ENCODE measurements at places on chromosomes 4 and X.

DNA sequence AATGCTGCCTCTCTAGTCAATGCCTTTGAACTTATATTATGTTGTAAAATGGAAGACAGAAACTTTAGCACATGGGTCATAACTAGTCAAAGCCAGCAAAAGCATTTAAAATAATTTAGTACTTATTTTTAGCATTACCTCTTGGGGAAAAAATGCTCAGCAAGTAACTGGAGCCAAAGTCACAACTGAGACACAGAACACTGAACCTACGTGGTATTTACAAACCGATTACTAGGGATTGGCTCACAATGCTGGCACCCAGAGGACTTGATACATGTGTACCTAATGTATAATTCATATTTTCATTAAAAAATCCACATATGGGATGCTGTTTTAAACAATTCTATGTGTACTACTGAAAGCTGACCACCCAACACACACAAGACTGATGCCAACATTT lies 38.4 kb downstream of the PHKA2 start:
- no peak for DNase-seq

- DNase-seq, result no peak
Observed at GRCh38 chr4:38907696-38908270, 40.2 kb downstream of the FAM114A1 start.

- DNase-seq, result no peak
Observed at GRCh38 chrX:129646566-129647417, 8.0 kb downstream of the APLN start.

DNA sequence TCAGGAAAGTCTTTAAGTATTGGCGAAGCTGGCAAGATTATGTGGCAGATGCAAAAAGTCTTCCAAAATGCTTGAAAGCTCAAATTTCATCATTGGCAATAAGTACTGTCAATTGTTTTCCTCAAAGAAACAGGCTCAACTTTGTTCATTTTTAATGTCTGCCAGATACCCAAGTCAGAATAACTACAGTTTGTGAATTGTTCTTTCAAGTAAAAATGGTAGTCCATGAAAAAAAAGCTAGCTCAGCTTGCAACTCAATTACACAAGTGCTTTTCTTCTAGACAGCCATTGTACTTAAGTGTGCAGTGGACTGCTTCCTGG lies 70.5 kb downstream of the AFF1 start:
- DNase-seq, result no peak

GRCh38 chrX:40912576-40912975 lies 172.7 kb upstream of the USP9X start:
- no peak for DNase-seq

- DNase-seq, result no peak
Observed at GRCh38 chr4:163474027-163474426, 473 bp upstream of the TKTL2 start.

- DNase-seq, result no peak
Observed at GRCh38 chr4:94583914-94584641, 132.3 kb downstream of the PDLIM5 start.

- no peak for DNase-seq
Observed at GRCh38 chr4:186643501-186644310, 80.0 kb downstream of the FAT1 start.

- DNase-seq, result no peak
Observed at GRCh38 chrX:27918799-27919198, 62.5 kb downstream of the DCAF8L1 start.

- no peak for DNase-seq
Observed at GRCh38 chr4:1234309-1234695, 14.6 kb downstream of the CTBP1 start.

DNA sequence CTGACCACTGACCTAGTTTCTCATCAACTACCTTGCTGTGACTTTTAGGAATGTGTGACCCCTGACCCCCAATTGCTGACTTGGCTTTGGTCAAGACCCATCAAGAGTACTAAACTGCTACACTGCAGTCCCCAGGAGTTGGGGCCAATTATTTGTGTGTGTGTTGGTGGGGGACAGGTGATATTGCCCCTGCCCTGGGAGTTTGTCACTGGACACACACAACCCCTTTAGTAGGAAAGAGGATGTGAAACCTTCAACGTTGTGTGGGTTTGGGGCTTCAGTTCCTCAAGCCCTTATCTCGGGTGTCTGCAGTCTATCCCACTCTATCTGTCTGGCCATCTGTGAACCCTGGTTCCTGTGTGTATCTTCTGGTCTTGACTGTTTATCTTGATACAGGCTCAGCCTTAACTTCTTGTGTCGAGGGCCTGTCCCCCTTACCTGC lies 6.5 kb downstream of the SASH3 start:
- DNase-seq, result no peak

- no peak for DNase-seq
Observed at GRCh38 chr4:147730333-147730732, 1.6 kb upstream of the ARHGAP10 start.

DNA sequence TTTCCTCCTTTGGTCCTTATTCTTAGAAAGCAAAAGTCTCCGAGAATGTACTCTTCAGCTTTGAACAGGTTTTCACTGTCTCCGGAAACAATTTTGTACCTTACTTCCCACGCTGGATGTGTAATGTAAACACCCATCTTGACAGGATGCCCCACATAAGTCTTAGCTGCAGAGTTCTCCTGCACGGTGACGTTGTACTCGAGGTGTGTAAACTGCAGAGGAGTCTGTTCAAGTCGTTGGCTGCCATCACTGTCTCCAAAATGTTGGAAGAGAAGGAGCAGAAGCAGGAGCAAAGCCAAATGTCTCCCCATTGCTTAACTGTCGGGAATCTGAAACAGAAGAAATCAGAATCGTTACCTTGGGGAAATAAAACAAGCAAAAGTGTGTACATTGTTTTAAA lies 14.1 kb downstream of the FAT1 start:
- no peak for DNase-seq

DNA sequence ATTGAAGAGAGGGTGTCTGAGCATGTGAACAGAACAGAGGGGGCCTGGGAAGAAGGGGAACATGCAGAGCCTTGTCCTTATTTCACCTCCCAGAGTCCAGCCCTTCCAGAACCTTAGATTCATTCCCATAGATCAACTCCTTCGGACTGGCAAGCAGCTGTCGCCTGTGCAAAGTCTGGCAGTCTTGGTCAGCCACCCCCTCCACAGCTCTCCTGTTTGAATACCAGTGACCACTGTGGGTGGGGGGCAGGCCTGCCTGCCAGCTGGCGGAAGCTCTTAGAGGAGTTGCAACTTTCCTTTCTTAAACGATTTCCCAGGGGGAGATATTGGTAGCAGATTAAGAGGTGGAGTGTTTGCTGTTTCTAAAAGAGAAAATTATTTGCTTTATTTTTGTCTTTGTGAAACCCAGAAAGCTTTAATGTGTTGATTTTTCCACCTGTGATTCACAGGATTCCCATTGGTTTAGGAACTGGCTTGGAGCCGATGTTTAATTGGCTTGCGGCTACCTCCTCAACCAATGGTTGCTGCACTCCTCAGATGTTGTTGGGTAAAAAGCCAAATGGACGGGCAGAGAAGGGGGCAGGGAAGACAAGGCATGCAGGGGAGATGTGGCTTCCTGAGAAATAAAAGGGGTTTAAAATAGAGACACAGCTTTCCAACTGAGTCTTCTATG lies 62.2 kb upstream of the PRPS1 start:
- no peak for DNase-seq

- DNase-seq, result no peak
Observed at GRCh38 chrX:1212532-1212931, at the start of gene CRLF2. TSS of gene CRLF2 (minus strand) at chrX:1212649. CDS start at chrX:1212634, 15 bp downstream.

- DNase-seq, result no peak
Observed at GRCh38 chr4:163344147-163345125, 744 bp downstream of the NPY5R start.

DNA sequence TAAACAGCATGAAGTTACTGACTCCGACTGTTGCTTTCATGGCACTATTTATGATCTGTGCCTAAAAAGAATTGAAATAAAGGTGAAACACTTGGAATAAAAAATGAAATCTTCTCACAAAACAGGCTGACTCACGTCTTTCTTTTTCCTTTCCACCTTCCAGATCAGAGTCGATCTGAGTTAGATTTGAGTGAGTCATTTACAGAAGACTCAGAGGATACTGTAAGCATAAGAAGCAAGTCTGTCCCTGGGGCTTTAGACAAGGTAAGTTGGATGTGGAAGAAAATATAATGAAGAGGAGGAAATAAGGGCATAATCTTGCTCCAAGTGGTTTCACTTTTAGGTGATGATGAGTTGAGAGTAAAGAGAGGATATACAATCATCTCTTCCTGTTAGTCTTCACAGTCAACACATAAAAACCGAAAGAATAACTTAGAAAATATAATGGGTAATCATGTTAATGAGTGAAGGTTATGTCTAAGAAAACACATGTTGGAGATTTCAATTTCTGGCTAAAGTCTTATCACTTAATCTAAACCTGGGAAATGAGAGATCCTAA lies 89.7 kb downstream of the SYTL5 start:
- DNase-seq, result no peak

DNA sequence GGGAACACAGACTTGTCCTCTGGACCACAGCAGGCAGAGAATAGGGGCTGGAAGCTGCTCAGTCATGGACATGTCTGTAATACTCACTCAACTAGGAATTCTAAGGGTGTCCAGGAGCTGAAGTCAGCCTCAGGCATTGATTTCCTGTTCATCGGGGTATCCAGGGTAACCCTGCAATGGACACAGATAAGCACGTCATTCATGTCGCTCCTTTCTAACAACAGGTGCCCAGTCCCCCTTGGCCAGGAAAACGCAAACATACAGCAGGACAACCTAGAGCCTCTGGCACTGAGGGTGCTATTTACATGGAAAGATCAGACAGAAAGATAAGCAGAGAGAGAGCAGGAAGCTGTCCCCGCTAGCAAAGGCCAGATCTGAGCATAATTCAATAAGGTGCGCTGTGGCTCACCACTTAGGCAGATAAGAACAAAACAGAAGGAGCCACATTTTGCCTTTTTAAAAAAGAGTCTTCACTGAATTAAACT lies 21.3 kb downstream of the QDPR start:
- DNase-seq, result no peak

DNA sequence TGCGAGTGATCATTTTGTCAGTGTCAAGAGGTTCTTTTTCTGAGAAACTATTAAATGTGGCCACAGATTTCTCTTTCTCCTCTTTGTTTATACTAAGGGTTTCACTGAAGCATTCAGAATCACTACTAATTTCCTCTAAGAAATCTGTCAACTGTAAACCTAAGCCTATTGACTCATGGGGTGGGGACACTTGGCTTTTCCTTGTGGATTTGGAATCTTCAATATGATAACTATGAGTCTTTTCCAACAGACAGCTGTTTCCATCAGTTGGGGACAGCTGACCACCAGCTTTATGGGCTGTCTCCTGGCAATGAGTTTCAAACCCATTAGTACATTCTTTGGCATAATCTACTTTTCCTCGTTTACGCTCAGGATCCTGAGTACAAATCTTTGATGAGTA lies 13.8 kb downstream of the PGRMC1 start:
- DNase-seq, result no peak

DNA sequence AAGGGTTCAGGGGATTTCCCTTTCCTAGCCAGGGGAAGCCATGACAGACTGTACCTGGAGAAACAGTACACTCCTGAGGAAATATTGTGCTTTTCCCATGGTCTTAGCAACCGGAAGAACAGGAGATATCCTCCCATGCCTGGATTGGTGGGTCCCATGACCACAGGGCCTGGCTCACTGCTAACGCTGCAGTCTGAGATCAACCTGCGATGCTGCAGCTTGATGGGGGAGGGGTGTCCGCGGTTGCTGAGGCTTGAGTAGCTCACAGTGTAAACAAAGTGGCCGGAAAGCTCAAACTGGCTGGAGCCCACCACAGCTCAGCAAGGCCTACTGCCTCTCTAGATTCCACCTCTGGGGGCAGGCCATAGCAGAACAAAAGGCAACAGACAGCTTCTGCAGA lies 819.5 kb downstream of the TECRL start:
- no peak for DNase-seq

DNA sequence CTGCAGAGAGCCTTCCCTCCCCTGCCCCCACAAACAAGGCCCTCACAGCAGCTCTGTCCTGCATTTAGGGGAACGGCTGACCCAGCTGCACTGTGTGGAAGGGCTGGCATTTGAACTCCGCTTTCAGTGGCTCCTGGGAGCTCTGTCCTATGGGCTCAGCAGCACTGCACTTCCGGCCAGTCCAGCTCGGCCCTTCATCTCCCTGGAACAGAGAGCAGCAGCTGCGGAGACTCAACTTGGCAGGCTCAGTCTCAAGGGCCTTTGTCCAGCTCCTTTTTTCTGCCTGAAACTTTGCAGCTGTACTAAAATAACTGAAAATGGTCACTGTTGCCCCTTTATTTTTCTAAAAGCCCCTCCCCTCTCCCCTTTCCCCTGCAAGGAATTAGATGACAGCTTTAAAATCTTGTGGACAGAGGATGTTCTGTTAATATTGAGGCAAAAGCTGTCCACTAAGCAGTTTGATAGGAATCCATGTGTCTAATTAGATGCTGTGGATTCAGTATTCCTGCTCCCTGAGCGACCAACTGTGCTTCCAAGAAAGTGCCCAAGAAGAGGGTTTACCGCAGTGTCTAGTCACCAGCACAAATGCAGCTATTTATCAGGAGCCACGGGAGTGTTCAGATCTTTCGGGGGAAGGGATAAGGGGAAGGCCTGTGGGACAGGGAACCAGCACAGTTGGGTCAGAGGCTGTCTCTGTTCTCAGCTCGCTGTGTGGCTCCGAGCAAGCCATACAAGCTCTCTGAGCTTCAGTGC lies 133.1 kb downstream of the AFAP1 start:
- no peak for DNase-seq

GRCh38 chrX:22795671-22796070 lies 204.1 kb upstream of the DDX53 start:
- no peak for DNase-seq

DNA sequence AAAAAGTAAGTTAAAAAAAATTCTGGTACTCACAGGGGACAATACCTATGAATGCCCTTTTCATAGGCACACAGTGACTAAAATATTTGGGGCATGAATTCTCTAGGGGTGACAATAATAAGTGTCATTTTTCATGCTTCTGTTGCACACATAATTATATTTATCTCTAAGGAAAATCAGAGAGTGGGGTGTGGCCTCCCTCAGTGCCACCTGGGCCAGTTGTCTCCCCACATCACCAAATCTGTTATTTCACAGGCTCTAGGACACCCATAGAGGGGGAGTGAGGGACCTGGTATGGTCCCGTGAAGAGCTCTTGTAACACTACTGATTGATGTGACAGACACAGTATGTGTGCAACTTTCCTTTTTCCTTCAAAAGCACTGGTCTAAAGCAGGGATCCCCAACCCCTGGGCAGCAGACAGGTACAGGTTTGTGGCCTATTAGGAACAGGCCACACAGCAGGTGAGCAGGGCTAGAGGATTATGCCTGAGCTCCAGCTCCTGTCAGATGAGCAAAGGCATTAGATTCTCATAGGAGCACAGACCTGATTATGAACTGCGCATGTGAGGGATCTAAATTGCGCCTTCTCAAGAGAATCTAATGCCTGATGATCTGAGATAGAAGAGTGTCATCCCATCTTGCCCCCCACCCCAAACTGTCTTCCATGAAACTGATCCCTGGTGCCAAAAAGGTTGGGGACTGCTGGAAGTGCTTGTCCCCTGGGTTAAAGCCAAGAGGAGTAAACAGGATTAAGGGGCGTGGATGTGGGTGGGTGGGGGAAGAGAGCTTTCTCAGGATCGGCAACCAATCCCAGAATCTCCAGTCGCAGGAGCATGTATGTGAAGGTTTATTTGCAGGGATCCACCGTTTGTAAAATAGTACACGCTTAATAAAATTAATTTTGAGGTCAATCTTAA lies 856 bp downstream of the SLC9B1 start:
- no peak for DNase-seq
